ENCODE measurements at places on chromosomes 7 and 10.

- no peak for DNase-seq
Measured at GRCh38 chr7:99257675-99258074, 15.0 kb upstream of the MYH16 start.

- no peak for DNase-seq
Measured at GRCh38 chr10:69366738-69367137, 50.0 kb downstream of the TACR2 start.

GRCh38 chr10:80292607-80293239 is 3.3 kb upstream of the MAT1A start:
- no peak for DNase-seq

DNA sequence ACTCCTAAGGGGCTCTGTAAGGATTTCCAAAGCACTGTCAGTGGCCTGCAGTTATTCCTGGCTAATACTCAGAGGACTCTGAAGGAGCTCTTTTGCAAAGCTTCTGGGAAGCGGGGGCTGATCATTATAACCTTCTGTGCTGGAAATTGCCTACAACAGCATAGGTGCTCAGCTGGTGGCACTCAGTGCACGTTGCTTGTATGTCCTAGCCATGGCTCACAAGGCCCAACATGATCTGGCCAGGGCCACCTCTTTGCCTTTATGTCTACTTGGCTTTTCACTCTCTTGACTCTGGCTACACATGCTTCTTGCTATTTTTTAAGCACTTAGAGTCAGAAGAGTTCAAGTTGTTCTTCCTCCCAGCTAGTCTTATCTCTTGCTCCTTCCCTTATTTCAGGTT is 17.5 kb downstream of the LAMB4 start:
- no peak for DNase-seq

DNA sequence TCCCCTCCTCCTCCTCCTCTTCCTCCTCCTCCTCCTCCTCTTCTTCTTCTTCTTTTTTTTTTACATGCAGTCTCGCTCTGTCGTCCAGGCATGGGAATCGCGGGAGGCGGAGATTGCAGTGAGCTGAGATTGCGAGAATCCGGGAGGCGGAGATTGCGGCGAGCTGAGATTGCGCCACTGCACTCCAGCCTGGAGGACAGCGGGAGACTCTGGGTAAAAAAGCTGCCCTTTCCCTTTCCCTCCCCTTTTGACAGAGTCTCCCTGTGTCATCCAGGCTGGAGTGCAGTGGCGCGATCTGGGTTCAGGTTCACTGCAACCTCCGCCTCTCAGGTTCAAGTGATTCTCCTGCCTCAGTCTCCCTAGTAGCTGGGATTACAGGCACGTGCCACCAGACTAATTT is 168.1 kb upstream of the MALRD1 start:
- no peak for DNase-seq

DNA sequence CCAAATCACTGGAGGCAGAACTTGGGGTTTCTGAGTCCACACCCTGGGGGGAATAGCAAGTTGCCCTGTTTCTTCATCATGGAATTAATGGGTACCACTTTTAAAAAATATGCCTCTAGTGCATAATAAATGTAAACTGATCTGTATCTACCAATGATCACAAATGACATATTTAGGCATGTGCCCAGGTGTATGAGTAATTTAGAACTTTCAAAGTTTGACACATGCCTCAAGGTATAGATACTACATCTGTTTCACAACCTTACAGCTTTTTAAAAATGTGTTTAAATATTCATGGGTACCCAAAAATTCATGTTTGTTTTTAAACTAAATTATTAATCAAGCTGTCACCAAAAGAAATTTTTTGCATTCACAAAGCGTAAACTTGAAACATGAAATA is 226.0 kb downstream of the KIAA1217 start:
- DNase-seq, result no peak

GRCh38 chr7:13097499-13097898 is 410.1 kb downstream of the ARL4A start:
- DNase-seq, result no peak

GRCh38 chr10:219731-220472 is 84.6 kb downstream of the ZMYND11 start:
- no peak for DNase-seq

DNA sequence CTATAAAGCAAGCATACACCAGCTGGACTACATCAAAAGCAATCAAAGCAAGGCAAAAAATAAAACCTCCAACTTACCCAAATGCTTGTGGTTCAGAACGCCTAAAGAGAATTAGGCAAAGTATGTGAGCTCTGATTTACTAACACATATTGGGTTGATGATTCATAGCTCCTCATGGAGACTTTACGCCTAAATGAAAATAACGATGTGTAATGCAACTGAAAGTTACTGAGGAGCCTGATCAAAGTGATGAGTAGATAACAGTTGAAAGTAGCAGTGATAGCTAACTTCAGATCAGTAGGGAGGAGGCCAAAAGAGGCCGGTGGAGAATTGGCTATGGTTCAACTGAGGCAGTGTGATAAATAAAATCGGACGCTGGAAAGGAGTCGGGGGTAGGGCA is 85.0 kb downstream of the MPP7 start:
- DNase-seq, result no peak

DNA sequence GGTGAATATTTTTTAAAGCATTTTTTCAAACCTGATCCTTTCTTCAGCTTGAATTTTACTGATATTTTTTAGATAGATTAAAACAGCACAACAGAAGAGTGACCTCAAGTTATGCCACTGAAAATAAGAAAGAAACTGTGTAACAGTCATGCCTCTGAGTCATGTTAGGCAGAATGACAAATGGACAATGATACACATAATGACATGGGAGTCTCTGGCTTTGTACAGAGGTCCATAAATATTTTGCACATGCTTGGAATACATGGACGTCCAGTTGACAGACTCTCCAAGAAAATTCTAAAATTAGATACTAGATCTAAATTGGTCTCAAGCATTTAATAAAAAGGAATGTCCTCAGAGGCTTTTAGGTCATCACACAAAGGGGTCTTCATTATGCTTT is 21.9 kb upstream of the SEMA3A start:
- no peak for DNase-seq

DNA sequence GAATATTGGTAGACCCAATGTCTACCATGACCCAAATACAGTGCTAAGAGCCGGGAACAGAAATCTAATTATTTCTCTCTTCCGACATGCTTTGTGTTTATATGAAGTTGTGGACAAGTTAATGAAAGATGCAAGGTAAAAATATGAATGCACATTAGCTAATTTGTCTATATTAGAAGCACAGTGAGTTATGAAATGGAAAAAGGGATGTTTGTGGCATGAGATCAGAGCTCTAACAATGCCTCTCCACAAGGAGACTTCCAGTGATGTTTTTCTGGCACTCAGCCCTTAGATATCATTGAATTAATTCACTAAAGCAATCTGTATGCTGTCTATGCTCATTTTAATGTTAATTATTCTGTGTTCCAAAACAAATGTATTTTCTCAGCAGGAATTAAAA is 897.2 kb downstream of the CNTNAP2 start:
- no peak for DNase-seq

- DNase-seq, result no peak
Measured at GRCh38 chr7:128105228-128106022, 74.2 kb upstream of the LRRC4 start.

DNA sequence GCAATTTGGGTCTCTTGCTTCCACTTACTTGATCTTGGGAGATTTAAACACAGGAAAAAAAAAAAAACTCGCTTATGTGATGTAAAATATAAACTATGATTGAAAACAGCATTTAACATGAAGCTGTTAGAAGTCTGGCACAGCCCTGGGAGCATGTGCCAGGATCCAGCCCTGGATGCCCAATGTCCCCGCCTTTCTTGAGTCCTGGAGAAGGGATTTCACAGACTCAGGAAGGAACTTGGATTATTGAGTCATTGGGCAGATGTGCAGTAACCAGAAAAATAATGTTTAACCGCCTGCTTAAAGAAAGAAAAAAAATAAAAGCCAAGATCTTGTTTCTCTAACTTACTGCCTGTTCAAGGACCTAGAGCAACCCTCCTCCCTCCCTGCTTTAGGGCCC is 3.7 kb upstream of the JCAD start:
- DNase-seq, result no peak

GRCh38 chr7:131587315-131587923 is 31.0 kb upstream of the PODXL start:
- no peak for DNase-seq

DNA sequence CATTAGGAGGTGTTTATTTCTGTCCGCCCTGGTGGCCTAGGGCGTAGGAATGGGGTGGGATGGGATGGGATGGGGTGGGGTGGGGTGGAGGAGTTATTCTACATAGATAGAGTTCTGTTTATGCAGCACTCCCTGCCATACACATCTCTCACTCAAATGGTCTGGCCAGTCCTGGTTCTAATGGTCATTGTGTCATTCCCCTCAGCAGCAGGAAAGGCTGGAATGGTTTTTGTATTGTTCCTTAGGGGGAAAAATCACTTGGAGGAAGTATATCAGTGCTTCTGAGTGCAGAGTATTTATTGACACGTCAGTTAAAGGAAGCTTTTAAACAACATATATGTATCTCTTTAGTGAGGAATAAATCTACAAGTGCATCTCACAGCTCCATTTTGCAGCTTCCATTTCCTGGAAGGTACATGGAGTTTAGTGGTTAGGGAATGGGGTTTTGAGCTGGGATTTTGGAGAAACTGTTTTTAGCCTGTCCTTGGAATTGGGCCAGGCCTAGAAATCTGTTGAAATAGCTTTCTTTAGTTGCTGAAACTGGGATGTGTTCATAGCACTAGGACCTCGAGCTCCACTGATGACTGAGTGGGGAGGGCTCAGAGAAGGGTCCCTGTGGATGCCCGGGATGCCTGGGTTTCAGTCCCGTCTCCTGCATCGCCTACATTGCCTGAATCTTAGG is 8.3 kb downstream of the TSPAN14 start:
- no peak for DNase-seq

GRCh38 chr7:10237306-10237705 is 736.4 kb upstream of the PHF14 start:
- DNase-seq, result no peak

- no peak for DNase-seq
Measured at GRCh38 chr10:132471484-132471883, 66.1 kb upstream of the INPP5A start.

DNA sequence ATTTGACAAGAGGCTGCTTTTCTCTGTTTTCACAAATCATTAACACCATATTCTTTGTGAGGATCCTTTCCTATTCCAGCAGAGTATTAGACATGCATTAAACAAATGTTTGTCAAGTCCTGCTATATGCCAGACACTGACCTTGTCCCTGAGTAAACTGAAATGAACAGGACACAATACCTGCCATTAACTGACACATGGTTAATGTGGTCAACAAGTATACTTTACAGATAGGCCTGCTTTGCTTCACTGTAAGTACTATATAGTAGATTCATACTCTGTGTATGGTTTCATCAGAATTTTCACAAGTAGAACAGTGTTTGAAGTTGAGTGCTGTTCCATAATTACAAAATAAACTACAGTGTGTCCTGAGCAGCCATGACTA is 5.9 kb downstream of the TNKS2 start:
- DNase-seq, result no peak

DNA sequence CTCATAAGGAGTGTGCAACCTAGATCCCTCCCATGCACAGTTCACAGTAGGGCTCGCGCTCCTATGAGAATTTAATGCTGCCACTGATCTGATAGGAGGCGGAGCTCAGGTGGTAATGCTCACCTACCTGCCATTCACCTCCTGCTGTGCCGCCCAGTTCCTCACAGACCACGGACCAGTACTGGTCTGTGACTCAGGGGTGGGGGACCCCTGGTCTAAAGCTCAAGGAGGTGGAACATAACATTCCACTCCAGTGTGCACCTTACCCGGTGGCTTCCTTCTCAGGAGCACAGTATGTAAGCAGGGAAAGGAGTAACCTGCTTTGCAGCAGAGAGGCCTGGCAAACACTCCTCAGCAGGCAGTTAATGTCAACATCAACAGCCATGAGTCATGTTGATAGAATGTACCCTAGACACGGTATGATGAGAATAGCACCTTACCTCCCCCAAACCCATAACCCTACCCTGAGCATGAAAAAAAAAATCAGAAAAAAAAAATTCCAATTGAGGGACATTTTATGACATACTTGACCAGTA is 273.5 kb downstream of the FGFR2 start:
- DNase-seq, result no peak

GRCh38 chr7:41481353-41481752 is 221.5 kb downstream of the INHBA start:
- no peak for DNase-seq

DNA sequence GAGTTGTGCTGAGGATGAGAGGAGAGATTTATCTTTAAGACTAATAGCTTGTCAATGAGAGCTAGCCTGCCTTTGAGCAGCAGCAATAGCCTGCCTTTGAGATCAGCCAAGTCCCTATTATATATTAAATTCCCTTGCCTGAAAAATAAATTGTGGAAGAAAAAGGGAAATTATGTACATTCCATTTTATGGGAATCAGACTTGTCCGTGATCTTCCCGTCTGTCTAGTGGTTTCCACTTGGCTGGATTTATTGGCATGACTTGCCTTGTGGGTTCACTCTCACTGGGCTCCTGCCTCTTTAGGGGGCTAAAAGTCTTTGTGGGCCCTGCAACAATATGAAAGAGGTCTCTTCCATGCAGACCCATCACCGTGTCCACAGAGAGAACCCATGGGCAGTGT is 171.7 kb upstream of the FRMD4A start:
- DNase-seq, result no peak

DNA sequence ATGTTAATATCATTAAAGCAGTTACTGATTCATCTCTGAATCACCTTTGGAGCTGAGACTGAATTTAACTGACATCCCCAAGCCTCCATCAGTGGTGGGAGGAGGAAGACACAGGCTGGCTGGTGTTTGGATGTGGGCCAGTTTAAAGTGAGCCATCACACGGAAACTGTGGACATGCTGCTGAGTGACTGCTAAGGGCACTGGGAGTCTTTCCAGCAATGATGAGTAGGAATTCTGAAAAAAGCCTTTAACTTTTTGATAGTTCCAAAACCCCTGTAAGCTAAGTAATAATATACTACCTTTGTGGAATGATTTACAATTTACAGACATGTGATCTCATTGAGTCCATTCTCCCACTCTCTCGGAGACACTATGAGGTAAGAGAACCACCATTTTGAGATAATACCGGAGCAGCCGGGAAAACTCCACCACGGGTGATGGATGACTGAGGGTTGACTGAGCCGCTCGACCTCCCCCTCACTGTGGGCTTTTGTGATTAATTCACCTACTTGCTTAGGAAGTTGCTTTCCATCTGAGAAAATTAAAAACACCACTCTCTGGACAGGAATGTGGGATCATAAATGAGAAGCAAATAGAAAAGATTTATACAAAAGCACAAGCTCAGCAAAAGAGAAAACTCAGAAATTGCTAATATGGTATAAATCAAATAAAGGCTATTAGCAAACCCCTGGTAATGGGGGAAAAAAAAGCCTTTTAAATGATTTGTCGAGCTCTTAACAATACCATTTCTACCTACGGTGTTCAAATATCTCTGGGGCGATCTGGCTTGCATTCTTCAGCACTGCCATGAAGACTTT is 194.8 kb downstream of the FANK1 start:
- no peak for DNase-seq

- no peak for DNase-seq
Measured at GRCh38 chr10:606762-607544, 82.5 kb downstream of the DIP2C start.

GRCh38 chr10:4623757-4624420 is 202.1 kb upstream of the AKR1E2 start:
- no peak for DNase-seq

All from left renal cortex interstitium (tissue), 4 donors.